HS-27A (cell line): ENCODE measurements at places on chromosomes 2 and 18.

GRCh38 chr18:24656551-24657443, 196.4 kb downstream of the HRH4 start:
- DNase-seq: no peak

DNA sequence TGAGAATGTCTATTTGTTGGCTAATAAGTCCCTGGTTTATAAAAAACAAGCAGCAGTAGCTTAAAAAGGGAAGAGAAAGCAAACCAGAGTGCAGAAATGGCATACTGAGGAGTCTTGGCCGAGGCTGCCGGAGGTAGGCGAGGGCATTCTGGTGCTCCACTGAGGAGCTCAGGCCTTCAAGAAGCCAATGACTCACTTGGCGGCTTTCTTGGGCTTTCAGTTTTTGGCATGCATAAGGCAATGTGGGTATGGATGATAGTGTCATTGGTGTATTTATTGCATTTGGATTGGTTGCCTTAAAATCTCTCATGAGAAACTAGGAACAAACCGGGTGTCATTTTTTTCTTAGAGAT, 119.6 kb upstream of the ARL5A start:
- no peak for DNase-seq

GRCh38 chr2:157076526-157077161, 180.9 kb upstream of the GALNT5 start:
- no peak for DNase-seq

GRCh38 chr2:102606353-102606752, 13.0 kb upstream of the SLC9A2 start:
- DNase-seq: no peak

GRCh38 chr2:58047373-58047935, 848 bp downstream of the VRK2 start:
- DNase-seq: no peak

- no peak for DNase-seq
Measured at GRCh38 chr18:55419947-55420664, 167.9 kb downstream of the TCF4 start.

DNA sequence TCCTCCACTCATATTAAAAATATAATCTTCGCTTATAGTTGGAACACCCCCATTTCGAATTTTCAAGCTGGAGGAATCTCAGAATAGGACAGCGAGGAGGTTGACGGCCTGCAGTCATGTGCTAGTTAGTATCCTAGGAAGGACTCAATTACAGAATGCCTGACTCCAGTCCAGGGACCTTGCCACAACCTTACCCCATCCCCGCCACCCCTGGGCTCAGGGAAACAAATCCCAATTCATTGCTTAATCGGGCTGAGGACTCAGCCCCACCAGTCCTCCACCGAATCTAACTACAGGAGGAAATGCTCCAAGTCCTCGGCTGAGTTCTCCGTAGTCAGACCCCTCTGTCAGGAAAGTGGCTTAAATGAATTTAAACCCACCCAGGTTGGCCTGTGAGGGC, 31.7 kb upstream of the ZBTB7C start:
- no peak for DNase-seq

DNA sequence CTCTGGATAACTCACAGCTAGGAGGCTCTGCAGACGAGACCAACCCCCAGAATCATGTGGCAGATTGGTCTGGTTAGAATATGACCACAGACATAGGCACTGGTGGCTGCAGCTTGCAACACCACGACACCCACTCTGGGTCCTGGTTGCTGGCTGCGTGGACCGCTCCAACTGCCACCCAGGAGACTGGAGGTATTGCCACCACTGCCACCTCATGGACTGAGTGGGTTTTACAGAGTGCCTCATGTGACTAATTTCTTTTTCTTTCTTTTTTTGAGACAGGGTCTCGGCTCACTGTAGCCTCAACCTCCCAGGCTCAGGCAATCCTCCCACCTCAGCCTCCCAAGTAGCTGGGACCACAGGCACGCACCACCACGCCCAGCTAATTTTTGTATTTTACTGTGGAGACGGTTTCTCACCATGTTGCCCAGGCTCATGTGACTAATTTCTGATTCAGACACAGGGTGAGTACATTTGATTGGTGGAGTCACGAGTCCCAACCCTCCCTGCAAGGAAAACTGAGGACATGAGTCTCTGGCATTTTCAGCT, 29.9 kb upstream of the NT5DC4 start:
- no peak for DNase-seq

DNA sequence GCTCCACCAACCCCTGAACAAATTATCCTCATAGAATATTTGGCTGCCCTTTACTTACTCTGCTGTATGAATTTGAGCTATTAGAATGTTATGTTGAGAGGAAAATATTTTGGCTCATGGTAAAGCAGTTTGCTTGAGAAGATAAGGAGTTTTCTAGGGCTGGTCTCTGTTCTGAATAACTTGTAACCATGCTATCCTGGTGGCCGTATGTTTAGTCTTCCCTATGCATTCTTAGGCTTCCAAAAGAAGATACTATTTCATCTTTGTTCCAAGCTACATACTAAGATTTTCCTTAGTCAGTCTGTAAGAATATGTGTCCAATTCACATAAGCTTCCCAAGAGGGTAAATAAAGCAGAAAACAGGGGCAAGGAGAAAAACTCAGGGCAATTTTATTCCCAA, 1105.1 kb upstream of the PIK3C3 start:
- no peak for DNase-seq

- no peak for DNase-seq
Measured at GRCh38 chr18:76472829-76473228, 22.2 kb downstream of the ZNF516 start.

DNA sequence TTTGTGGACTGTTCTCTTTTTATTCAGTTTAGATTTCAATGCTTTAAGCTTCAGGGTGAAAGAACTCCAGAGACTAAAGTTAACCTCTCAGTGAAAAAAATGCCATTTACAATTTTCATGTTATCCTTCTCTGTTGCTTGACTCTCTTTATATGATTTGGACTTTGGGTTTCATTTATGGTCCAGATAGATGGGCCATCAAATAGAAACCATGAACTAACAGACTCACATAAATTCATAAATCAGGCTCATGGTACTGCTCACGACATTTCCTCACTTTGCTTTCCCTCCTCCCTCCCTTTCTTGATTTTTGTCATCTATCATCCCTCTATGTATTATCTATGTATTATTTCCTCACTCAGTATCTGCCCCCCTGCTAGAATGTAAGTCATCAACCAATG, 10.0 kb downstream of the FAM110C start:
- DNase-seq: no peak

DNA sequence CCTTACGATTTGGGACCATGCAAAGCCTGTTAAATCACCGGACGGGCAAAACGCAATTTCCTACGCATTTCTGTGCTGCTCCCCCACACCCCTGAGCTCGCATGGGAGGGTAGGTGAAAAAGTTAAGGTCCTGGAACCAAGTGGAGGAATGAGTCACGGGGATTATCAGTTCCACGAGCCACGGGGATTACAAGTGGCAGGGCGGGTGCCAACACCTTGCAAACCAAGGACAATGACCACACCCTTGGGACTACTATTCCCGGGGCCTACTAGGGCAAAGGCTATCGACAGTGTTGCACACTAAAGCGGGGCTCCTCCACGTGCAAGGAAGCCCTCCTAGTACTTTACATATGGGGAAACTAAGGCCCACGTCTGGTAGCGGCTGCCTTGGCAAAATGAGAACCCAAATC, 447 bp downstream of the RETSAT start:
- DNase-seq: peak; percentile 26

DNA sequence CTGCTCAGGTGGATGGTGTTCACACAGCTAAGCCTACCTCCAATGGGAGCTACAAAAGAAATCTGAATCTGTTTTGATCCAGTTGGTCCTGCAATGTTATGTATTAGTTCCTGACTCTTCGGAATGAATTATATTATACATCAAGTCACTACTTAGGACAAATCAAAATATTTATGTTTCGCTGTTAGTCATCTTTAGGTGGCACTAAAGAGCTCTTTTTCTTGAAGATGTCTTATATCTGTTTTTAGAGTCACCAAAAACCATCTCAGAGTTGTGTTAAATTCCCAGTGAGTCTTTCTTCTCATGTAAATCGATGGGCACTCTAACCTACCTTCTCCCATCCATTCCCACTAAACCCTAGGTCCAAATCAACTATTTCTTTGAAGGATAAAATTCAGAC, 2.2 kb downstream of the DNER start:
- DNase-seq: no peak

GRCh38 chr2:128317181-128317898, 1.3 kb downstream of the HS6ST1 start:
- no peak for DNase-seq

DNA sequence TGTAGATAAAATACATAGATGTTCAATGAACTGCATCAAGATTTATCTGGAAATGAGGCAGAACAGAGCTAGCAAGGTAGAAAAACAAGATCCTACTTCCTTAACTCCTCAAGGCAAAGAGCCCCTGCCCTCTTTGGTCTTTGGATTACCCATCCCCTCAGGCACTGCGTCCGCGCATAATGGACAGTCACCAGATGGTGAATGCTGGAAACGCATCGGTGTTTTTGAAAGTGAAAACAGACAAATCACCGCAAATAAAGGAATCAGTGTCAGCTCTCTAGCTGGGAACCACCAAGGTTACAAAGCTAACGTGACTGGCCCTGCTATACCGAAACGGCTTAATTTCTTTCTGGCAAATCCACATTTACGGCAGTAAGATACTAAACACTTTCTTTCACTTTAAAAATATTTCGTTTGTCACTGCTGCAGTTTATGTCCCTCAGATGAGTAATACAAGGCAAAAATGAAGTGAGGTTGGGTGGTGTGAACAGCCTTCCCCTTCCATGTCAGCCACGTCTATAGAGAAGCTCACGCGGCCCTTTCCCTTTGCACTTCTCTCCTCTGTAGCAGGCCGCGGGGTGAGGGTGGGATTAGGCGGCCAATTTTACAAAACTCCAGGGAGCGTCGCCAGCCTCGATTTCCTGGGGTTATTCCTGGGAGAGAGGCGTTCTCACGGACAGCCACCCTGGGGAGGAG, 627 bp upstream of the GALR1 start:
- no peak for DNase-seq

DNA sequence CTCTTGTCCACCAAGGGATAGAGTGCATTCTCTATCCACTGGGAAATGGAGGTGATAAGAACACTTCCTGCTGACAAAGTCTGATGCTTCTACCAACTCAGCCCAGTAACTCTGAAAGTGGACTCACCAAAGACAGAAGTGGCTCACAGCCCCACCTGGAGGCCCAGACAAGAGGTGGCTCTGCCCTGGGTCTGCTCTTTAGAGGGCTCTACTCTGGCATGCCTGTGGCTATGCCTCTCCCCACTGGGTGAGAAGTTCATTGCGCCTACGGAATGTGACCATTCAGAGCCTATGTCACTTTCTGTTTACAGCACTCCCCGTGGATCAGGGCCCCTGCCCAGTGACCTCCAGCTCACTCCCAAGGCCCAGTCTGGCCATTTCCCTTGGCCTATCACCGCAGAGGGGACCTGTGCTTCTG, 13.5 kb upstream of the XDH start:
- no peak for DNase-seq

GRCh38 chr2:173982918-173983317, 17.7 kb upstream of the SP3 start:
- no peak for DNase-seq
